Amniotic epithelial cell (primary cell): ENCODE measurements at places on chromosomes 2 and 18.

DNA sequence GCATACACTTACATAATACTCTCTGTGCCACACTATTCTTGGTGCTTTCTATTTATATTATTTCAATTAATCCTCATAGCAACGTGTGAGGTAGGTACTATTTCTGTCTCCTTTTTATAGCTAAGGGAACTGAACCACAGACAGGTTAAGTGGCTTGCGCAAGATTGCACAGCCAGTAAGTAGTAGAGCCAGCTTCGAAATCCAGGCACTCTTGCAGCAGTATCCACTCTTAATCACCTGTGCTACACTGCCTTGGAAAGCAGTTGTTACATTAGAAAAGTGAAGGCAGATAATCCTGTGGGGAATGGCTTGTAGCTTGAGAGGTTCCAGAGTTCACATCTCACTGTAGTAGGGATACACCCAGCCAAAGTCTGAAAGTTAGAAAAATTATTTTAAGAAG lies 198.3 kb downstream of the LDLRAD4 start:
- DNase-seq, result peak; percentile 17

GRCh38 chr2:5057891-5058351 lies 634.3 kb upstream of the SOX11 start:
- no peak for DNase-seq

GRCh38 chr2:217826520-217826919 lies 176.3 kb downstream of the TNS1 start:
- no peak for DNase-seq

DNA sequence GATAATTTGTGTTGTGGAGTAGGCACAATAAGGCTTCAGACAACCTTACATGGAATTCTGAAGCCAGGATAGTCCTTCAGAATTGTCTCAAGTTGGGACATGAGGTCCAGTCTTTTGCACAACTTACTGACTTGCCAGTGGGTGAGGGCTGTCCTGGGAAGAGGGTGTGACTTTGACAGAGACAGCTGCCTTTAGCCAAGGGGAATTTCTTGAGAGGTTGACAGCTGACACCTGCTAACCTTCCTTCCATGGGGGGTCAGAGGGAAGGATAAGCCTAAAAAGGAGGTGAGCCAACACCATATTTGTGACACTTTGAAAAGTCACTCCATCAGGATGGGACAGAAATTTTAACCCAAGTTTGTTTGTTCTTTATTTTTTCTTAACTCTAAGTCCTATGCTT lies 907.8 kb upstream of the CRIM1 start:
- DNase-seq, result no peak

DNA sequence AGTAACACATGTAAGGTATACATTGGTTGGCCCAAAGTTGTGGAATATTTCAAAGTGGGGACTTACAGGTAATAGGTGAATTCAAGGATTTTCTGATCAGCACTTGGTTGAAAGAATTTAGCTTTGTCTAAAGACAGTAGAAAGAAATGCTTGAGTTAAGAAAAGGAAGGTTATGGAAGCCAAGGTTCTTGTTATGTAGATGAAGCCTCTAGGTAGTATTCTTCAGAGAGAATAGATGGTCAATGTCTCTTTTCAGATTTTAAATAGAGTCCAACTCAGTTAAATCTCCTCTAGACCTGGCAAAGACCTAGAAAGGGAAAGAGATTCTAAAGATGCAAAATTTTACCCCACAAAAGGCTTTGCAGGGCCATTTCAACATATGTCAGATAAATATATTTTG lies 157.4 kb downstream of the ANKRD30B start:
- no peak for DNase-seq

- no peak for DNase-seq
These were observed 343.1 kb downstream of the CELF4 start for GRCh38 chr18:37222354-37222998.

DNA sequence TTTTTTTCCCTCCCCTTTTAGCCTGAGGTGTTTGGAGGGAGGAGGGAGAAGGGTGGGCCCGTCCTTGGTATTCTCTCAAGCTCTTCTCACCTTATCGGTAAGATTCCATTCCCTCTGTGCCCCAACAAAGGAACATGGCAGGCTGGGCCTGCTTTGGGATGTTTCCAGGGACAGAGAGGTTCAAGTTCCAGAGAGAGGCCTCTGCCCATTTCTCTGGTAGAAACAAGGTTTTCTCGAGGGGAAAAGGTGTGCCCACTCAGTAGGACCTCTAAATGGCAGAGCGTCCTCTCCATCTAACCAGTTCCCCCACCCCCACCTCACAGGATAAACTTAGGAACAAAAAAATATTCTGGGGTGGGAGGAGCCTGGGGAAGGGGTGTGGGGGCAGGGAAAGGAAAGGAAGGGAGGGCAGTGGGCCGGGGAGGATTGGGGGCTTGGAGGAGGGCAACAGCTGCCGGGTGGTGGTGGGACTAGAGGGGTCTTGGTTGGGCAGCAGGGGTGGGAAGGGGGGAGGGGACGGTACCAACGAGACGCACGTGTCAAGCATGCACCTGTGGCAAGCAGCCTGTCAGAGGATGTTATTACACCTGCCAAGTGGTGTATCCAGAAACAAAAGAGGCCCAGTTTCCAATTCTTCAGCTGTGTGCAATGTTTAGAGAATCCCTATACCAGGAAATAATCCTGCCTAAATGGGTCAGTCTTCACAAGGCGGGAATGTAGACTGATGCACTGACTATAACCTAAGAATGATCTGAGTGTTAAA lies 2.1 kb downstream of the PCBP1 start:
- no peak for DNase-seq

GRCh38 chr2:139805441-139805840 lies 1025.3 kb upstream of the NXPH2 start:
- no peak for DNase-seq

DNA sequence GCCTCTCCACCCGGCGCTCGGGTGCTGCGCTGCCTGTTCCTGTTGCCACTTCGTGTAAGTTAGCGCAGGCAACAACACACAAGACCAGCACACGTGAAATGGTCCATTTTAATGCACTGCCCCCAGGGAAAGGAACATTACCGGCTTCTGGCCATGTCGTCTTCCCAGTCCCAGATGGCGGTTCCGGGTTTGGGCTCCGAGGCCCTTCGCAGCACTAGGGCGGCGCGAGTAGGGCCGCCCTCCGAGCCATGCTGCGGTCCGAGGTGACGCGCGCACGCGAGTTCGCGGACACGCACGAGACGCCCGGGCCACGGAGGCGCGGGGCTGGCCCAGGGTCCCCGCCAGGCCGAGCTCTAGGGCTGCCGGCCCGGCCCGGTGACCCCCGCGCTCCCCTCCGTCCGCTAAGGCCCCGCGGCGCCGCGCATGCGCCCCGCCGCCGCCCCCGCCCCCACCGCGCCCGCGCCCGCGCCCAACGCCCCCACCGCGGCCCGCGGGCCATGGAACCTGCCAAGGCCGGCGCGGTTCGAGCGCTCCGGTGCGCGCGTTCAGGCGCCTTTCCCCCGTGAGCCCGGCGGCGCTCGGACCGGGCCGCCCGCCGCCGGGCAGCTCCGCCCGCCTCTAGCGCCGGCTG lies 367 bp upstream of the ZNF236 start:
- DNase-seq, result peak; percentile 32

- no peak for DNase-seq
These were observed 9.9 kb downstream of the PSD4 start for GRCh38 chr2:113183703-113184102.

DNA sequence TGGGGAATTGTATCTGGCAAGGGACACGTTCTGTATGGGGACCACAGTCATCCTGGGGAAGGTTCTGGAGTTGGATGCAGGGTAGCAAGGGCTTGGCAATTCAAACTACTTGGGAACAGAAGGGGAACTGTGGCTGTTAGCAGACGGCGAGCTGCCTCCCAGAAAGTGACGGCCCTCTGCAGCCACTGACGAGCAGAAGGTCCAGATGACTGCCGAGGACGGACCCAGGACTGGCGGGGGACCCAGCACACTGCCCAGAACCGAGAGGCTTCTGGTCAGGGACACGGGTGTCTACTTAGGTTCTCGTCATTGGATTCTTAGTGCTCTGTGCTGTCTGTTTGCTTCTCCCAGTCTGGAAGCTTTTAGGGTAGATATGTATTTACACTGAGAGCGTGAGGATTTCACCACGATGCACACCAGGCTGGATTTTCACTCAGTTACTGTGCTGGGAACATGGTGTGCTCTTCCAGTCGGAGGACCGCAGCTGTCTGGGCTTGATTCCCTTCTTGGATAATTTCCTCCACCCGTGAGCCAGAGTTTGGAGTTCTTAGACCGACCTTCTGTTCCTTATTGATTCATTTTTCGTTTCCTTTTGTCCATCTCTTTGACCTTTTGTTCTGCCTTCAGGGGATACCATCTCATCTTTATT lies 13.4 kb downstream of the GPR35 start:
- no peak for DNase-seq

- no peak for DNase-seq
These were observed 61.9 kb upstream of the TSPYL6 start for GRCh38 chr2:54317973-54318372.

DNA sequence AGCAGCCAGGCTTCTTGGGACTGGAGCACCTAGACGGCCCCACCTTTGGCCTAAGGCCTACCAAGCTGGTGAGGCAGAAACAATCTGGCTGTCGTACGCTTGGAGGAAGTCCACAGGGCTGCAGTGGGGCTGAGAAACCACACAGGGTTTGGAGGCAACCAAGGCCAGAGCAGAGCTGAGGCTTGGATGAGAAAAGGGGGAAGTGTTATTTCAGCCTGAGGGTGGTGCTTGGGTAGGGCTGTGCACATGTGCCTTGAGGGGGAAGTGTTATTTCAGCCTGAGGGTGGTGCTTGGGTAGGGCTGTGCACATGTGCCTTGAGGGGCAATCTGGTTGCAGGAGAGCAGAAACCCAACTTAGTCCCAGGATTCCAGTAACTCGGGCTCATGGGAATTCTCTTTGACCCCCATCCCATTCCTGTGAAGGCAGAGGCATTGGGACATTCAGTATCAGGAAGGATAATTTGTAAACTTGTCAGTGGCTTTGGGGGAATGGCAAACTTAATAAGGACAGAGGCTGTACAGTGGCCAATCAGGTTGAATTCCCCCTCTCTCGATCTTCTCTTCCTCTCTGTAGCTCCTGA lies 971 bp upstream of the FBXO41 start:
- DNase-seq, result no peak

GRCh38 chr2:74048843-74049519 lies 64.3 kb downstream of the TET3 start:
- DNase-seq, result no peak

- peak; percentile 21 for DNase-seq
These were observed 114.5 kb downstream of the ERBB4 start for GRCh38 chr2:212424082-212424481.

DNA sequence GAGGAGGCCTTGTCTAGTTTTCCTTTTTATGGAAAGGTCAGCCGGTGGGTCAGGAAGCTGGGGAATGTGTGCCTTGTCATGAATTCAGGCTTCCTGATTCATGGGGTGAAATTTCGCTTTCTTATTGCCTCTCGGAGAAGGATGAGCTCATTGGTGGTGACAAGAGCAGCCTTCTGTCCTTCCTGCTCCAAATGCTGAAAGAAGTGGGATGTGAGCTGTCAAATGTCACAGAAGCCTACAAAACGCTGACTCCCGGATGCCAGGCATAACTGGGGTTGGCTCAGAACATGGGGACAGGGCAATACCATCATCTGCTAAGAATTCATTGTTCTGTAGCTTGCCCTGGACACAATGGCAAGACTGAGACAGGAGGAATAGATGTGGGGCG lies 55.8 kb upstream of the FAM136A start:
- DNase-seq, result no peak

GRCh38 chr2:203959265-203959664 lies 22.7 kb downstream of the ICOS start:
- no peak for DNase-seq

GRCh38 chr2:230794497-230794896 lies 70.2 kb upstream of the ITM2C start:
- DNase-seq, result peak; percentile 31

GRCh38 chr2:212213191-212213590 lies 325.4 kb downstream of the ERBB4 start:
- DNase-seq, result no peak

DNA sequence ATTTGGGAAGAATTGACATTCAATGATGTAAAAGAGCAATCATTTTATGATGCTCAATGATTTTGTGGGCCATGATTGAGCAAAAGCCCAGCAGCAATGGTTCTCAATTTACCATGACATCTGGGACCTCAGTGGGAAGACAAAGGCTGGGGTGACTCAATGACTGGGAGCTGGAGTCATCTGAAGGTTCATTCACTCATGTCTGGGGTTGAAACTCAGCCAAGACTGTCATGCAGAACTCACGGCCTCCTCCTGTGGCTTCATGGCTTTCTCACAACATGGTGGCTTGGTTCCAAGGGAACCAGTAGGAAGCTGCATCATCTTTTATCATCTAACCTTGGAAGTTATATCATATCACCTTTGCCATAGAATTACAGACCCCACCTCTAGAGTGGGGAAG lies 45.1 kb upstream of the CD226 start:
- DNase-seq, result no peak

- DNase-seq, result no peak
These were observed 224.5 kb downstream of the FAM210A start for GRCh38 chr18:13501891-13502290.

DNA sequence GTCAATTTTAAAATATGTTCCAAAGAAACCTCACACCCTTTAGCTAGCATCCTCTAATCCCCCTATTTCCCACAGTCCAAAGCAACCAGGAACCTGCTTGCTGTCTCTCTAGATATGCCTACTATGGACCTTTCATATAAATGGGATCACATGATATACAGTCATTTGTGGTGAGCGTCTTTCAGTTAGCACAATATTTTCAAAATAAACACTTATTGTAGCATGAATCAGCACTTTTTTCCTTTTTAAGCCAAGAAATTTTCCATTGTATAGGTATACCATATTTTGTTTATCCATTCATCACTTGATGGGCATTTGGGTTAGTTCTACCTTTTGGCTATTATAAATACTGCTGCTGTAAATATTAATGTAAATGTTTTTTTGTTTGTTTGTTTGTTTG lies 223.0 kb upstream of the DOK6 start:
- DNase-seq, result no peak

DNA sequence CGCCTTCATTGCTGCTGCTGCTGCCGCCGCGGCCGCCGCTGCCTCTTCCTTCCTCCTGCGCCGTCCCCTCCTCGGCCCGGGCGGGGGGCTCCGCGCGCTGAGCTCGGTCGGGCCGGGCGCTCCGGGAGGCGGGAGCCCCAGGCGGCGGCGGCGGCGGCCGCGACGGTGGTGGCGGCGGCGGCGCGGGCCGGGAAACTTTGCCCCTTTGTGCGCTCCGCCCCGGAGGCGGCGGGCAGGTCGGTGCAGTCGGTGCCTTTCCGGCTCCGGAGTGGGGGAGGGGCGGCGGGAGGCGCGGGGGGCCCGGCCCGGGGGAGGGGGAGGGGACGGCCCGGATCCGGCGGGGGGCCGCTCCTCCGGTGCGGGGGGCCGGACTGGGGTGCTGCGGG lies 205 bp downstream of the TET3 start:
- DNase-seq, result no peak
